ENCODE measurements at places on chromosomes 5 and 9.

DNA sequence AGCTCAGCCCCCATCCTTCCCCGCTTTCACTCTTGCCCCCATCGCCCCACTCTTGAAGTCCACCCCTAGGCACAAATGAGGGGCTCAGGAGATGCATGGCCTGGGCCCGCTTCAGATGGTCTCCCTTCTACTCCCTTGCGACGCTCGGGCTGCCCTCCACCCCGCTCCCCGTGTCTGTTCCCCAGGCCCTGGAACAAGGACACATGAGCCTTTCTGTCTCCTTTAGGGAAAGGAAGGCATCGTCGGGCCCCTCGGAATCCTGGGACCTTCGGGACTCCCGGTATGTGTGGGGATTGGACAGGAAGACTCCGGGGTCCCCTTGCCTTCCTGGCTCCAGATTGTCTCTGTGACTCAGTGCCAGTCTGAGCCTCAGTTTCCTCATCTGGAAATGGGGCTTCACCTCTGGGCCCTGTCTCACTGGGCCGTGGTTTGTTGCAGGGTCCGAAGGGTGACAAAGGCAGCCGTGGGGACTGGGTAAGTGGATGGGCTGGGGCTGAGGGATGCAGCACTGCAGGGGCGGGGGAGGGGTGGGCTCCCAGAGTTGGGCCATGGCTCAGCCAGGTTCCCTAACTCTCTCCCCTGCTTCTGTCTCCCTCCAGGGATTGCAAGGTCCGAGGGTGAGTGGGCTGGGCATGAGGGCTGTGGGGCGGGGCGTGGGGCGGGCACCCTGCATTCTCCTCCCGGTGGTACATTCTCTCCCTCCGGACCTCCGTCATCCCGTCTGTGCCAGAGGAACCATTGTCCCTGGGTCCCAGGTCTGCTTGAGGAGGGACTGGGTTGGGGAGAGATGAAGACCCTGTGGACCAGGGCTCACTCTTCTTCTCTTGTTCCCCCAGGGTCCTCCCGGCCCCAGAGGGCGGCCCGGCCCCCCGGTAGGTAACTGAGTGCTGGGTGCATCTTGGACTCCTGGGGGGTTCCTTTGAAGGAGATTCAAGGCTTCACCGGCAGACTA lies 21.8 kb upstream of the ORM1 start:
- DNase-seq = peak; percentile 39

DNA sequence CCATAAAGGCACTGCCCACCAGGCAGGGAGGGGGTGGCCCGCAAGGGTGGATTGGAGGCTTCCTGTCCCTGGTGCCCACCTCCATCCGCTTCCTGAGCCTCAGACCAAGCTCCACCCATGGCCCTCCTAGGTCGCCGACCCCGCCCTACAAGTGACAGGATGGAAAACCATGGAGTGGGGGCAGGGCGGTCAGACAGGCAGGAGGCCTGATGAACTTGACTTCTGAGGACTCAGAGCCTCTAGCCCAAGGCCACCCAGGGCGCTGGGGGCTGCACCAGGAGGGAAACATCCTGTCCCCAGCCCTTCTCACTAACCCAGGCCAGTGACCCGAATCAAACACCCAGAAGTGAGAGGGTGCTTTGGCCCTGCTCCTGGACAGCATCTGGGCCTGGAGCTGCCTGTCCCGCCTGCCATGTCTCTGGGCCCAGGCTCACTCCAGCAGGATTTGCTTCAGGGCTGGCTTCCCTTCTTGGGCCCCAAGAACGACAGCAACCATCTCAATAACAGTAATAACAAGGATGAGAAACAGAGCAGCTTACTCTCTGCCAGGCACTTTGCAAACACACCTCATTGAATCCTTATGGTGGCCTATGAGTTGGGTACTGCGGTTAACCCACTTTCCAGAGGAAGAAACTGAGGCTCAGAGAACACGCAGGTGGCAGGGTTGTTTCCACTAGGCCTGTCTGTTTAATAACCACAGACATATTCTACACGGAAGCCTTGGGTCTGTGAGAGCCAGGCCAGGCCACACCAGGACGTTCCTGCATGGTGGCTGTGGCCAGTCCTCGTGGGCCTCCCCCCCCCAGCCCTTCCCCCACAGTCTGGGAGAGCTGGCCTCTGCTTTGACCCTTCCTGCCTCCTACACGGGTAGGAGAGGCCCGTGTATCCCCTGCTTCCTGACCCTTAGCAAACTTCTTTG lies 4.4 kb upstream of the ST6GALNAC6 start:
- DNase-seq = peak; percentile 86

- peak; percentile 72 for DNase-seq
Measured at GRCh38 chr5:149261246-149261645, 10.4 kb upstream of the AFAP1L1 start.

DNA sequence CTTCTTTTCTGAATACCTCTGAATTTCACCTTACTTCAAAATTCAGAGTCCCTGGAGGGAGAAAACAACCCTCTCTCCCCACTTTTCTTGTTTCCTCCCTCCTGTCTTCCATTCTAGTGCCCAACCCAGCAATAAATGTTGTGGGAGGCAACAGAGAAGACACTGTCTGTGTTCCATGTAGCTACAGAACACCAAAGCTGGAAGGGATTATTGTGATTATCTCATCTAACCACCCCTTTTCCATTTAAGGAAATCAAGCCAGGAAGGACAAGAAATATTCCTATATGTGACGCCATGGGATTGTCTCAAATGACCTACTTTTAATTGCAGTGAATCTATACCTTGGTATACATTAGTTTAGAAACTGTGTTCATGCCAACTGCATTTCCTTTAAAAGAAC lies 476.6 kb upstream of the TNC start:
- DNase-seq = no peak

DNA sequence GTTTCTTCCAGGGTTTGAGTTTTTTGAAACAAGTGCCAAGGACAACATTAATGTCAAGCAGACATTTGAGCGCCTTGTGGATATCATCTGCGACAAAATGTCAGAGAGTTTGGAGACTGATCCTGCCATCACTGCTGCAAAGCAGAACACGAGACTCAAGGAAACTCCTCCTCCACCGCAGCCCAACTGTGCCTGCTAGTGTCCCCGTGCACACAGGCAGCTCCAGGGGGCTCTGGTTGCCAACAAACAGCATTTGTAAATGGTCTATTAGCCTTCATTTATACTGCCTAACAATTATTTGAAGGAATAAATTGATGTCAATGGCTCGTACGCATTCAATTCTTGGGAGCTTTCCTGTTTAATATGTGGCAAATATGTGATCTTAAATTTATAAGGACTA lies 268.3 kb downstream of the RAB3C start:
- DNase-seq = no peak

DNA sequence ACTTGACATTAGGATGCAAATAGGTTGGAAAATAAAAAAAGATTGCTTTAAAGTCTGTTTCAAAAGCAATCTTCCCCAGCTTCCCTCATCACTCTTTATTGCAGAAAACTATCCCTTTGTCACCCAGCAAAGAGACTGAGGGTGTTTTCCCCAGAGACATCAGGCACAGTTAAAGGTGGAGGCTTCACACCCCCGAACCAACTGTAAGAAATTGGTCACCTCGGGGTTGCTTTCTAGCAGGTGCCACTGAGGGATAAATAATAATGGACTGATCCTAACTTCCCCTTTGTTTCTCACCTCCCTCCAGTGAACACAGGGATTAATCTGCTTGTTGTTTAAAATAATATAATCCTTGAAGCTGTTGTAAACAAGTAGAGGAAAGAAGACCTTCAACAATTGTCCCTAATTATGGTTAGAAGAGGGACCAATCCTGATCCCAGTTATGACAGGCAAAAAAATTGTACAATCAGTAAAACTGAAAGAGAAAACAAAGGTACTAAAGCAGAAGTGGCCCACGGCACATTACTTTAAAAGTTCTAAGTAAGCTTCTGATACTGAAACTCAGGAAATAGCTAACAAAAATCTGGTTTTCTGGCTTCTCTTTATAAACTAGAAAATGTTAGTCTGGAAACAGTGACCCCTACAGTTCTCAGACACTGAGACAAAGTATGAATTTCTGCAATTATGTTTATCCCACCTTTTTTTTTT lies 6.6 kb upstream of the PCSK1 start:
- no peak for DNase-seq

- DNase-seq = no peak
Measured at GRCh38 chr5:144202726-144203125, 32.1 kb downstream of the KCTD16 start.

GRCh38 chr5:34041247-34041972 lies 1.6 kb downstream of the C1QTNF3 start:
- DNase-seq = no peak

DNA sequence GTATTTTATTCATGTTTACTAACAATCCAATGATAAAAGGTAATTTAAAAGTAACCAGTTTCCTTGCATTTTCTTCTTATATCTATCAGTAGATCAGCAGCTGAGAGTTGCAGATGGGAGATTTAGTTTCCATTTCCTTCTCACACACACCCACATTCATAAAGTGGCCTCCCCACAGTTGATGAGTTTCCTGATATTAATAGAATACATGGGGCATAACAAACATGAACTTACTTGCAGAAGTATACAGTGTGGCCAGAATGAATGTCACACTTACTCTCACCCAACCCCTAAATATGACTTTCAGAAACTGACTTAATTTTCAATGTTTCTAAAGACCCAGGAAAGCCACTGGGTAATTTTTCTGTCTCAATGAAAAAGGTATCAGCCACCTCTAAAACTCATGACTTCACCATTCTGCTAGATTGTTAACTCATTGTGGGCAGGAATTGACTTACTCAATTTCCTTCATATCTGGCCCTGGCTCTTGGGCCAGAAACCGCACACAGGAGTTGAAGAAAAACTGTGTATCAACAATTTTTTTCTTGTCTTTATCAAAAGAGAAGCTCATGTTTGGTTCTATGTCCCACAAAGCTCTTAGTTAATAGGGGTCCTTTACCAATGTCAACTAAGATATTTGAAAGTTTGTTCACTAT lies 63.5 kb upstream of the OSMR start:
- DNase-seq = no peak

DNA sequence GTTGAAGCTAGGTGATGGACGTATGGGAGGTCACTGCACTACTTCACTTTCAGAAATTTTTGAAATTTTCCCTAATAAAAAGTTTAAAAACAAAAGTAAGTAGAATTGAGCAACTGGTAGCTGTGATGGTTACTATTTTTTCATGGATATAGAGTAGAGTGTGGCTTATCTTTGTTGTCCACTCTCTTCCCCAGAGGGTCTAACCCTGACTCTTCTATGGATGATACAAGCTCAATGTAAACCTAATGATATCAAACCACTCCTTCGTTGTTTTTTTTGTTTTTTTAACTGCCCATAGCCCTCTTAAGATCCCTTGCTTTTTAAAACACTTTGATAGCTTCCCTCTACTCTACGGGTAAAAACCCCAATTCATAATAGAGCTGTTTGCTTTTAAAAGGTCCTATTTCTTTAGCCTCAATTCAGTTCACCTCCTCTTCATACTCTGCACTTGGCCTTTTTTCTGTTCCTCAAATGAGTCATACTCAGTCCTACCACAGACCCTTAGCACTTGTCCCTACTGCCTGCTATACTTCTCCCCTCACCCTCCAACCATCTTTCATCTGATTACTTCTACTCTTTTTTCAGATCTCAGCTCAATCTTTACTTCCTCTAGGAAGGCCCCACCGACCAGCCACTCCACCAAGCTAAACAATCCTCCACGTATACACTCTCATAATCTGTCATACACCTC lies 2.6 kb downstream of the HDAC3 start:
- DNase-seq = no peak

- DNase-seq = no peak
Measured at GRCh38 chr9:116149844-116150243, 3.7 kb upstream of the PAPPA start.

DNA sequence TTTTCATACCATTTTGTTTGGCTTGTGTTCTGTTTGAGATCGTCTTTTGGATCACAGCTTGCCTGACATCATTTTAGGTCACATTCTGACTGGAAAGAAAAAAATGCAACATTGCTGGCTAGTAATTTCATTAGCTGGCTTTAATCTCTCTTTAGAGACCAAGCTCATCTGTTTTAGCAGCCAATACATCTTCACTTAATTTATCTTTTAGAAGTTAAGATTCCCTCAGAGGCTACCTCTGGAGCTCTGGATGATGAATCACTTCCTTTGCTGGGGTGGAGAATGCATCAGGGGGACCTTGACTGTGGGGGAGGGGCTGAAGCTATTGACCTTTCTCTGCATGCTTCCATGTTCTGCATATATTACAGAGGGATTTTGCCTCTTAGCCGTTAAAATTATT lies 181.5 kb upstream of the OTULINL start:
- DNase-seq = no peak

GRCh38 chr5:42876375-42876844 lies 64.7 kb upstream of the SELENOP start:
- DNase-seq = no peak
